Stimulated activated CD4-positive, alpha-beta T cell treated with anti-CD3 and anti-CD28 coated beads, Interleukin-12 subunit alpha, Interleukin-12 subunit beta, amount 100 ng/mL, for 48 hours (primary cell): ENCODE measurements at places on chromosomes 3 and 15.
A peak's percentile ranks its signal among the peaks of the same experiment; 100 is the strongest.

DNA sequence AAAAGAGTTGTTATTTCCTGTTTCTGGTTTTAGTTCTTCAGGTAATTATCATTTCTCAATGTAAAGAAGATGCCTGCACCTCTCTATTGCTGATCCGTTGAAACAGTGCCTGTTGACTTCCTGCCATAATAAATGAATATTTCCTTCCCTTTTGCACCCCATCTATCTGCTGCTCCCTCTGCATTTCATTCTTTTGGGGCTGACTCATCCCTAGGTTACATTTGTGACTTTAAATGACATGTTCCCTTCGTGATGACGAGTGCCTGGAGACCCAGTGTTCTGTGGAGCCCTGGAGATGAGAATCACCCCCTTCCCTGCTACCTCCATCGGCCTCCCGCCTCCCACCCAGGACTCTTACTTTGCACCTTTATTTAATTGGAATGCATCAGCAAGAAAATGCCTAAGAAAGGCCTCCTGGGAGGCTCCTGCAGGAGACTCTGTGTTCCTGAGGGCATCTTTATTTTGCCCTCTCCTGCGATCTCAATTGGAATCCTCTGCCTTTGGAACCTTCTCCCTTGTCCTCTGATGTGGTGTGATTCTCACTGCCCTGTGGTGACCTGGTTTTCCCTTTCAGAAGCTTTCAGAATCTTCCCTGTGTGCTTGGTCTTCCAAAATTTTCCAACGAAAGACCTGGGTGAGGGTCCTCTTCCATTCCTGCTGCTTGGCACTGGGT is 13.7 kb downstream of the LRRK1 start:
- no peak for DNase-seq

- no peak for DNase-seq
Observed at GRCh38 chr3:151770956-151771355, 37.2 kb downstream of the AADACL2 start.

- no peak for DNase-seq
Observed at GRCh38 chr3:105526360-105527111, 159.8 kb downstream of the ALCAM start.

DNA sequence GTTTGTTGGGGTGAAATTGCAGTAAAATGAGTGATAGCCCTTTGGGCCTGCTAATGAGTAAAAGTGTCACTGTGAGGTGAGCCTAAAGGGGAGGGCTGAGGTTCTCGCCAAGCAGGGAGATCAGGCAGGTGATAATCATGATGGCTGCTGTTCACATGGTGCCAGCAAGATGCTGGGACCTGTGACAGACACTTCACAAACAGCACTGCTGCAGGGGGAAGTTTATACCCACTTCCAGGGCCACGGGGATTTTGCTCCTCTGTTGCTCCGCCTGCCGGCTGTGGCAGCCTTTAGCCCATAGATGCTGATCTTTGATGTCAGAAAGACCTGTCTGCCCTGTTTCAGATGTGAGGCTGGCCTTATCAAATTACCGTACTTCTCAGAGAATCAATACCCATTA is 96.7 kb downstream of the SV2B start:
- DNase-seq, result no peak

- no peak for DNase-seq
Observed at GRCh38 chr3:158737410-158737809, 5.2 kb upstream of the RARRES1 start.

GRCh38 chr3:13451301-13451673 is 28.8 kb upstream of the HDAC11 start:
- DNase-seq, result peak; percentile 17

GRCh38 chr3:129561619-129562248 is 18.8 kb downstream of the H1-8 start:
- DNase-seq, result no peak

- no peak for DNase-seq
Observed at GRCh38 chr3:146468671-146469149, 651 bp downstream of the PLSCR2 start.

DNA sequence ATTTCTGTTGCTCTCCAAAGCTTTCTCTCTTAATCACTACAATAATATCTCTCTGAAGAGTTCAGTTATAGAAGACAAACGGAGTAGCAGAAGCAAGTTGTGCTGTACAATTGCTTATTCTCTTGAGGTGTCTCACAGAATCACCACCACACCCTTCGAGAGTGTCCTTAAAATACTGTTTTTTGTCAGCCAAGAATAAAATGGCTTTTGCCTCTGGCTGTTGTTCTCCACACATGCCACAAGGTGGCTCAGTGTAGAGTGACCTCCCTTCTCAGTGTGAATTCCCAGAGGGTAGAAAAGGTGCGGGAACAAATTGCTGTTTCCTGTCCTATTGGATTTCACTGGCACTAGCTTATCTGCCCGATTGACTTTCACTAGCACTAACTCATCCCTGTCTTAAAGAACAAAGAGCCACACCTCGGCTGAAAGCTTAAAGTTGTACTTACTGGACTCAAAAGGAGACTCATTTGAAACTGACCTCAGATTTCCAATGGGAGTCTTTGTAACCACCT is 134.2 kb upstream of the SATB1 start:
- DNase-seq, result peak; percentile 45

DNA sequence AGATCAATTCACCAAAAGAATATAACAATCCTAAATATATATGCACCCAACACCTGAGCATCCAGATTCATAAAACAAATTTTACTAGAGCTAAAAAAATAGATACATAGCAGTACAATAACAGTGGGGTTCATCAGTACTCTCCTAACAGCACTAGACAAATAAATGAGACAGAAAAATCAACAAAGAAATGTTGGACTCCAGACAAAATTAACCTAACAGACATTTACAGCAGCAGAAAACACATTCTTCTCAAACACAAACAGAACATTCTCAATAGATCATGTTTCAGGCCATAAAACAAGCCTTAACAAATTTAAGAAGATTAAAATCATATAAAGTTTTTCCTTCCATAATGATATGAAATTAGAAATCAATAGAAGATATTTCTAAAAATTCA is 124.8 kb upstream of the NECTIN3 start:
- DNase-seq, result no peak

DNA sequence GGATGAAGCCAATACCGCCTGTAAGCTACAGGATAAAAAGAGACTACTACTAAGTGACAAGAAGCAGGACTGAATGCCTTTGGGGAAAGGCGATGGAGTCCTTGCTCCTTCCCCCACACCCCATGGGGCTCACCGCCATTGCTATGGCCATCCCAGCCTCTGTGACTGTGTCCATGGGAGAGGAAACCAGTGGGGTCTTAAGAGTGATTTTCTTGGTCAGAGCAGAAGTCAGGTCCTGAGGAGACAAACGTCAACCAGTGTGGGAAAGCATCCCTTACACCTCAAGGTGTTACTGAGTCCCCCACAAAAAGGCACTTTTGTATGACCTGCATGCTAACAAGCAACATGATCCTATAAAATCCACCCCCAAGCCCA is 913 bp downstream of the IMPDH2 start:
- no peak for DNase-seq

DNA sequence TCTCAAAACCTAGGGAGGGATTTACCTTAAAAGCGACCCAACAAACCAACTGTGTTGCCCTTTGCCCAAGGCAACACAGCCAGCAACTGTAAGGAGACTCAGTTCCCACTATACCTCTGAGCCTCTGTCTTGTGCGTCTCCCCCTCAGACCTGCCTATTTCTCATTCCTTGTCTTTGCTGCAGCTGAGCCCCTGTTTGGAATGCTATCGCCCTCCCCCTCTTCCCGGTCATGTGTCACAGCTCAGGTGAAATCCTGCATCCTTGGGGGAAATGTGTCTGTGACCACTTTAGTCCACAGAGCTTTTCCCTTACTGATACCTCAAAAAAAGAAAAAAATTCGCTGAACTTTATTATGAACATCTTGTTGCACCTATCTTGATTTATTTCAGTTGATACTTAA is 52.0 kb upstream of the LRIG1 start:
- DNase-seq, result no peak

GRCh38 chr3:115186351-115187148 is 39.5 kb upstream of the ZBTB20 start:
- no peak for DNase-seq

- no peak for DNase-seq
Observed at GRCh38 chr15:79065706-79066376, 24.7 kb downstream of the RASGRF1 start.

DNA sequence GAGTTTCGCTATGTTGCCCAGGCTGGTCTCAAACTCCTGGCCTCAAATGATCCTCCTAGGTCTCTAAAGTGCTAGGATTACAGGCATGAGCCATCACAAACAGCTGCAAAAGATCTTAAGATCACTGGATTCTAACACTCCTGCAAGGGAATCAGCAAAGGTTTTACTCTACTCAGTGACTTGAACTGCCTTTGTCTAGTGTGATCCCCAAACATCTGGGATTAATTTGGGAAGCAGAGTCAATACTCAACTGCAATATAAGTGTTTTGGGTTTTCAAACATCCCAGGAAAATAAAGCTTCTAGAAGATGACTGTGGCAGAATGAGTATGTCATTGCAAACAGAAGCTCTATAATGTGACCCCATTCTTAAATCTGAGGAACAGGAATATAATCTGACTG is 7.2 kb downstream of the SPG21 start:
- no peak for DNase-seq

DNA sequence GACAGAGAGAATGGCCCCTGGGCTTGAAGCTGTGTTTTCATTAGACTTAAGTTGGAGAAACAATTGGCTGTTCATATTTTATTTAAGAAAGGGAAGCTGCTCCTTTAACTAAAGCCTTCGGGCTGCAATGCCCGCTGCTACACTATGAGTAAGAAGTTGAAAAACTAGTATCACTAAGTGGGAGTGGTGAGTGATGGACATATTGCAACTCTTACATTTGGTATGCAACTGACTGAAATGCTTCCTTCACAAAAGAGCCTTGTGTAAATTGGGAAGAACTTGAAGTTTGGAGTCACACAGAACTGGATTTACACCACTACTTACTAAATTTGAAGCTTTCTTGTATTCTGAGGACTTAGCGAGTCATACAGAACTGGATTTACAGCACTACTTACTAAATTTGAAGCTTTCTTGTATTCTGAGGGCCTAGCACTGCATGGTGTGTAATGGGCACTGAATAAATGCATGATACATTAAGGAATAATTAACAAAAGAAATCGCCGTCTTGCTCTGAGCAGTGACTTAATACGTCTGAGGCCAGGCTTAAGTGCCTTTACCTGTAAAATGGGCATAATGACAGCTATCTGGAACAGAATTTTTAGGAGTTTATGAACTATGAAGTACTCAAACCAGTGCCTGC is 149.5 kb downstream of the RYR3 start:
- DNase-seq, result no peak

- DNase-seq, result no peak
Observed at GRCh38 chr15:76184650-76185035, 124.9 kb downstream of the TMEM266 start.

DNA sequence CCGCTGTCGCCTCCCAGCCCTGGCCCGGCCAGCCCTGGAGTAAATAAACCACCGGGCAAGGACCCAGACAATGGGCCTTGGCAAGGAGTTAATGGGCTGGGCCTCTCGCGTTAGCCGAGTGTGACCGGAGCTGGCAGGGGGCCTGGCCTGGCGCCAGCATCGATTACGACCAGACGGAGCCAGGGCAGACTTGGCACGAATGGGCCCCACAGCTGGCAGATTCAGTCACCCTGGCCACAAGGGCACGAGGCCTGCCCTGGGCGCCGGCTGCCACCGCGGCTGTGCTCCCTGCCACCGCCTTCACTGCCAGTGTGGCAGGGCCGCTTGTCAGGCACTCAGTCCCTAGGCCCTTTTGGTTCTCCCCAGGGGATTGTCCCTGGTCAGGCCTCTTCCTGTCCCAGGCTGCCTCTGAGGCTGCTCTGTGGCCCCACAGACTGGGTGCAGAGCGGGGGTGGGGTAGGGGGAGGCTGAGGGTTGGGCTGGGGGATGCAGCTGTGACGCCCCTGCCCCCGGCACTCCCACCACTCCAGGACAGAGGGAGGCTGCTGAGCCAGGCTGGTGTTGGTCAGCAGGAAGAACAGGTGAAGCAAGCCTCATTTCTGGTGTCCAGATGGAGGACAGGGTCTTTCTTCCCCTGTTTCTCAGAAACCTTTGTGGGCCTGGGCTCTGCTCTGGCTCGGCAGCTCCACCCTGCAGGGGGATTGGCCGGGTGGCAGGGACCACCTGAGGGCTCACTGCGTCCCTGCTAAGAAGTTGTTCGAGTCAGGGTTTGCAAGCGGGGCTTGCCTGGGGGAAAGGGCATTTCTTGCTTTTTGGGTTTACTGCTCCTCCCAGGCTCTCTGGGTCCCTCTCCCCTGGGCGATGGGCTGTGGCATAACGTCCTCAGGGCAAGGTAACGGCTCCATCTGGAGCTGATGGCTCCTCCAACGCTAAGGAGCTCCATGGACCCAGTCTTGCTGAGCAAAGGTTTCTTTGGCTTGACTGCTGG is 30.5 kb upstream of the SRP14 start:
- no peak for DNase-seq

DNA sequence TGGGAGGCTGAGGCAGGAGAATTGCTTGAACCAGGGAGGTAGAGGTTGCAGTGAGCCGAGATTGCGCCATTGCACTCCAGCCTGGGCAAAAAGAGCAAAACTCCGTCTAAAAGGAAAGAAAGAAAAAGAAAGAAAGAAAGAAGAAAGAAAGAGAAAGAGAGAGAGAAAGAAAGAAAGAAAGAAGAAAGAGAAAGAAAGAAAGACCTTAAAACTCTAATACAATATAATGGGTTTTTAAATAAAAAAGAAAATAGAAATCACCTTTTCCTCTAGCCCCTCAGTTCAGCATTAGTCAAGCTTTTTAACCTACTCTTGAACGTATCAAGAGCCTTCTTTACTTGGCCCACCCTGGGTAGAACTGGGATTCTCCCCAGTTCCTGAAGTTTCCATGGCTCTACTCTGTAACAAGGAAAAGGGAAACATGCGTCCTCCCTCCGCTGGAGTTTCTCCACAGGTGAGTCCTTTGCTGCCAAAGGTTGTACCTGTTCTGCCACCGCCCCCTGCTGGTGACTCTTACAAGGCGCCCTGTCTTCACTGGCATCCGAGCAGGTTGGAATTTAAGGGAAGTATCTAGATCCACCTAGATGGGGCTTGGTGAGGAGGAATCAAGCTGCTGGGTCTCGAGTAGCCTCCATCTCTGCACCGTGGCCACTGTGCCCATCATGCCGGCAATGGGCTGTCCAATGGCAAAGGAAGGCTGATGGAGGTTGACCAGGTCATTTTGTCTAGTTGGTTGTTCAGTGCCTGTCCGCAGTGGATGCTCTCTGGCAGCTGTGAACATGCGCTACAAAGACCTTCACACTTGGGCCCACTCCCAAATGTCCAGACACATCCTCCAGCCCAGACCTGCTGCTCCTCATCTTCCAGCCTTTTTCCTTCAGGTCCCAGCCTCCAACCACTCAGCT is 20.6 kb upstream of the EPHB3 start:
- DNase-seq, result peak; percentile 78

DNA sequence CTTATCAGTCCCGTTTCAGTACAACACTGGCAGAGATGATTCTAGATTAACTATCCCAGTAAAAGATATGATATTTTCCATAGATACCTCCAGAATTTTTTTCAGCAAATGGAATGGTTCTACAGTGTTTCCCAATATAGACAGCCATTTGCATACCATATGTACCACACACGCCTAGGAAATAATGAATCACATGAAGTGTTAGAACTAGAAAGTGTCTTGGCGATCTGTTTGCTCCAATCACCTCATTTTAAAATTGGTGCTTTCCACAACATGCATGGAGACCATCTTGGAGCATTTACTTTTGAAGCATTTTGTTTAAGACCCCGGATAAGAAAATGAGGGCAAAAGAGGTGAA is 2.0 kb downstream of the C2CD4A start:
- no peak for DNase-seq

- DNase-seq, result peak; percentile 60
Observed at GRCh38 chr15:89690276-89691218, at the start of the genes PEX11A and WDR93. Gene PEX11A (minus strand): TSS chr15:89690754. CDS start chr15:89690632, 122 bp downstream. Gene WDR93 (plus strand): TSS chr15:89690811. CDS start chr15:89701747, 10,936 bp downstream.
